ENCODE measurements at places on chromosomes 7 and 10.

DNA sequence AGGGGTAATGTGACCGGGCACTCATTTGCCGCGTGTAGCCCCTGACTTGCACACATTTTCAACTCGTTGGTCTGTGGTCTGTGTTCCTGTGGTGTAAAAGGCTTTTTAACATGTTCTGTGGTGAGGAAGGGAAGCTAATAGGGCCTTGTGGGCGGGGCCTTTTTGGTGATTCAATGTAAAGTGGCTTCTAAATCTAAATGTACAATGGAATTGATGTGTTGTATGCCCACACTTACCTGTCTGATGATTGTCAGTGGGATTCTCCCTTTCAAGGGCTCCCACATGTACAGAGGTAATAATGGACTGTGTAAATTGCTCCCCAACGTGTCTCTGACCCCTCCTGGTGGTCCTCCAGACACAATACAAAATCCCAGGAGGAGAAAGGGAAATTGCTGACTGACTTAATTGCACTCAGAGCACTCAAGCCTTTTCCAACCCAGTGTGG lies 43.1 kb upstream of the GATAD1 start:
- no peak for DNase-seq

DNA sequence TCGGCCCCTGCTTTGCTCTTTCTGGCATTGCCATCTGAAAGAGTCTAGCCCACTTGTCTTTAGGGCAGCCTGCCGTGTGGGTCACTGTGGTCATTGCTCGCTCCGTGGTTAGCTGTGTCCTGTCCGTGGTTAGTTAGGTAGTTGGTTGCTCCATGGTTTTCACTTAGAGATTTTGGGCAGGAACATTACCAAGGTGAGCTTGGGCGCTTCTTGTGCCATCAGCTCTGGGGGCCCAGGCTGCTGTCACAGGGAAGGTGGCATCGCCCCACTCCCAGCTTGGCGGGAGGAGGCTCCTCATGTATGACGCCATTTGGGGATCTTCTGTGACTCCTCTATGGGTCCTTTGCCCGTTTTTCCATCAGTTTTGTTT lies 53.1 kb downstream of the INPP5A start:
- DNase-seq: no peak

GRCh38 chr10:35208536-35208935 lies 81.9 kb downstream of the CREM start:
- no peak for DNase-seq

GRCh38 chr7:117559391-117559790 lies 79.6 kb downstream of the CFTR start:
- DNase-seq: no peak
